ENCODE measurements at places on chromosomes 13 and 19. TPM values are rescaled to one million over a fixed set of nuclear protein-coding genes. Genes with fewer than 3 reads are reported as not detected.

CKM gene
- total RNA-seq: not detected

PET100 gene
- 5.6 TPM for total RNA-seq

STX10 gene
- total RNA-seq: 47.2 TPM

SLITRK5 gene
- total RNA-seq: under 0.01 TPM

RASAL3 gene
- total RNA-seq: not detected

EID2B gene
- 0.71 TPM for total RNA-seq

GPR180 gene
- 12.6 TPM for total RNA-seq

RUBCNL gene
- total RNA-seq: 0.07 TPM

SMIM24 gene
- not detected for total RNA-seq

SPACA4 gene
- total RNA-seq: not detected

SKA3 gene
- 1.7 TPM for total RNA-seq

ZNF667 gene
- 2.7 TPM for total RNA-seq

DCAF15 gene
- total RNA-seq: 11.4 TPM

S1PR4 gene
- 0.43 TPM for total RNA-seq

PLIN4 gene
- total RNA-seq: 2.4 TPM

GNA15 gene
- 93.0 TPM for total RNA-seq

RXFP2 gene
- not detected for total RNA-seq

CYP4F8 gene
- not detected for total RNA-seq

SYT5 gene
- total RNA-seq: not detected

NLRP4 gene
- not detected for total RNA-seq

CEACAM16 gene
- total RNA-seq: not detected

LYPD3 gene
- total RNA-seq: 13.3 TPM

PCDH17 gene
- not detected for total RNA-seq

SMIM17 gene
- 0.34 TPM for total RNA-seq

OR7A5 gene
- not detected for total RNA-seq

Data from nasal cavity respiratory epithelium epithelial cell of viscerocranial mucosa (primary cell).